ENCODE measurements at places on chromosomes 11 and 22.

- no peak overlapping the region for H3K27ac ChIP-seq
- H3K4me1 ChIP-seq: peaks cover 8% of the 10 kb centered on the region
- no peak overlapping the region for H3K4me3 ChIP-seq
- H3K36me3 ChIP-seq: no peaks in the 10 kb centered on the region
These were observed 4.1 kb downstream of the SLC36A4 start for GRCh38 chr11:93193731-93194130.

- no peak overlapping the region for H3K4me3 ChIP-seq
- H3K27me3 ChIP-seq: no peaks in the 10 kb centered on the region
- H3K36me3 ChIP-seq: no peaks in the 10 kb centered on the region
- H3K27ac ChIP-seq: peak overlapping the region; percentile 63
- H3K4me1 ChIP-seq: peaks cover 28% of the 10 kb centered on the region
These were observed 651.1 kb downstream of the METTL15 start for GRCh38 chr11:28759311-28759710.

- no peak for DNase-seq
- no peak overlapping the region for H3K27ac ChIP-seq
- H3K4me1 ChIP-seq: no peaks in the 10 kb centered on the region
- H3K4me3 ChIP-seq: no peak overlapping the region
These were observed 8.7 kb downstream of the SLC22A12 start for GRCh38 chr11:64599698-64600211.

GRCh38 chr11:68303982-68304780, 8.2 kb upstream of the LRP5 start:
- H3K36me3 ChIP-seq: no peaks in the 10 kb centered on the region
- no peak overlapping the region for H3K4me3 ChIP-seq
- no peak for DNase-seq

GRCh38 chr11:31818425-31818755, 7.3 kb upstream of the PAX6 start:
- H3K4me1 ChIP-seq: peaks cover 2% of the 10 kb centered on the region
- no peaks in the 10 kb centered on the region for H3K27me3 ChIP-seq
- H3K36me3 ChIP-seq: no peaks in the 10 kb centered on the region
- DNase-seq: no peak

GRCh38 chr11:6012035-6012668, 5.4 kb upstream of the OR56A4 start:
- no peaks in the 10 kb centered on the region for H3K36me3 ChIP-seq
- H3K4me1 ChIP-seq: no peaks in the 10 kb centered on the region
- no peak overlapping the region for H3K27ac ChIP-seq
- no peak overlapping the region for H3K4me3 ChIP-seq
- no peak for DNase-seq

- no peaks in the 10 kb centered on the region for H3K4me1 ChIP-seq
These were observed 8.0 kb downstream of the TMEM86A start for GRCh38 chr11:18706330-18707243.

- H3K27ac ChIP-seq: no peak overlapping the region
- DNase-seq: no peak
- H3K4me1 ChIP-seq: no peaks in the 10 kb centered on the region
- H3K36me3 ChIP-seq: no peaks in the 10 kb centered on the region
These were observed 4.5 kb downstream of the OR5B21 start for GRCh38 chr11:58503361-58503856.

DNA sequence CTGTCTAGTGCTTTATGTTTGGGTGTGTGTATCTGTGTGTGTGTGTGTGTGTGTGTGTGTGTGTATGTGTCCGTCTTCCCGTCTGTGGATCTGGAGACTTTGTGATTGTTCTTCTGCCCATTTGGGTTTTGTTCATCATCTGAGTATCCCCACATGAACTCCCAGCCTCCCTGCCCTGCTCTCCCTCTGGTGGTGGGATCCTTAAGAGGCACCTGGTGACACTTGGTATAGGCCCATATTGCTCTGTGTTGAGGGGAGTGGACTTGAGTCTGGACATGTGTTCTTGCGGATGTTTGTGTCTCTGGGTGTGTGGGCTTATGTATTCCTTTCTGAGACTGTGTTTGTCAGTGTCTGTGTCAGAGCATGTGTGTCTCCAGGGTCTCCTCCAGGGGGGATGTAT, 15.3 kb downstream of the RCOR2 start:
- H3K4me3 ChIP-seq: no peak overlapping the region
- H3K4me1 ChIP-seq: no peaks in the 10 kb centered on the region
- H3K36me3 ChIP-seq: peaks cover 45% of the 10 kb centered on the region
- DNase-seq: no peak
- no peaks in the 10 kb centered on the region for H3K27me3 ChIP-seq
- no peak overlapping the region for H3K27ac ChIP-seq

DNA sequence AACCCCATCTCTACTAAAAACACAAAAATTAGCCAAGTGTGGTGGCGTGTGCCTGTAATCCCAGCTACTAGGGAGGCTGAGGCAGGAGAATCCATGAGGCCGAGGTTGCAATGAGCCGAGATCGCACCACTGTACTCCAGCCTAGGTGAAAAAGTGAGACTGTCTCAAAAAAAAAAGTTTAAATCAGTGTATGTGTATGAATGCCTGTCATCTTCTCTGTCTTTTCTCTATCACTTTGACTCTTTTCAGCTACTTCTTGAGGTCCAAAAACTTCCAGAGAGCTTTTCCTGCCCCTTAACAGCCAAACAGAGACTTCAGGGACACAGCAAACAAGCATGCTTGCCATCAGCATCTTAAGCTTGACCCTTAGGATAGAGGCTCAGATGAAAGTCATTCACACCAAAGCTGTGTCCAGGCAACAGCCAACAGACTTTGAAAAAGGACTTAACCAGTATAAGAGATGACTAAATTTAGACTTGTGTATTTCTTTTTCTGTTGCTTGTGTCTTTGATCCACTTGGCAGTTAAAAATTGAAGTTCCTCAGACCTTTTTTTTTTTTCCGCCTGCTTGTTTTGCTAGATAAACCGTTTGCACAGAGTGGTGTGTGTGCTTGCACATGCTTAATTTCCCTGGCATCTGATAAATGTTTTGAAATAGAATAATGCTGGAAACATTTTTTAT, 151.9 kb downstream of the DBX1 start:
- peaks cover 39% of the 10 kb centered on the region for H3K4me1 ChIP-seq
- H3K27me3 ChIP-seq: no peaks in the 10 kb centered on the region
- no peak overlapping the region for H3K27ac ChIP-seq
- no peaks in the 10 kb centered on the region for H3K36me3 ChIP-seq
- H3K4me3 ChIP-seq: no peak overlapping the region

DNA sequence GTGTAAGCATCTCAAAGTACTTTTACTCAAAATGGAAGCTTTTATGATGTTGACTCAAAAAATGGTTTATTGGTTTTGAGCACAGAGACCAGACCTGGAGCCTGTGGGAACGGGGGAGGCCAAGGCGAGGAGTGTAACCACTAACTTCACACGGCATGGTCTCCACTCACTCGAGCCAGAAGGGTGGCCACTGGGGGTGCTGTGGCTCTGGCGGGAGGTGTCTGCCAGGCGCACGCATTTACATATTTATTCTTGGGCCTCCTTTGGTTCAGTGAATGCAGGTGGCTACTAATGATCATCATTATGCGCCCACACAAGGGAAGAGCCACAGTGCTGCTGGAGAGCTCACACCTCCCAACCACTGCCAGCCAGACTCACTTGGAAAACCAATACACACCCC, 64.6 kb downstream of the FLRT1 start:
- 0 out of 2 replicates have a peak, but pooled peaks cover under 1% of the 10 kb centered on the region for H3K4me1 ChIP-seq
- no peaks in the 10 kb centered on the region for H3K27me3 ChIP-seq
- H3K4me3 ChIP-seq: no peak overlapping the region
- no peaks in the 10 kb centered on the region for H3K36me3 ChIP-seq
- no peak for DNase-seq

DNA sequence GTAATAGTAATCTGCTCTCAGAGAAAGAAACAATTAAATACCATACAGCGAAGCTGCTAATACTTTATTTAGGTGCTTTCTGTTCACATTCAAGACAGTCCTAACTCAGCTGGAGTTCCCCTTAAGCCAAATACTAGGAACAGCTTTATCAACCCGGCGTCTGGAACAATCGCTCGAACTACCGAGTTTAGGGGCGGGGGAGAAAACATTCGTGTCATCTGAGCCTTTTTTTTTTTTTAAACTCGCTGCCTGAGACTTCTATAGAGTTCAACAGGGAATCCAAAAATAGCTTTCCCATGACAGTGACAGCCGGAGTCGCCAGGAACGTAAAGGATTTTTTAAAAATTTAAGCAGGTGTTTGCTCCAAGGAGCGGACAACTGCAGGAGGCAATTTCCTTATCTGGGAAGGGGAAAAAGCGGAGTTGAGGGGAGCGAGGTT, 852 bp downstream of the TRAF6 start:
- no peaks in the 10 kb centered on the region for H3K36me3 ChIP-seq
- H3K27me3 ChIP-seq: no peaks in the 10 kb centered on the region

DNA sequence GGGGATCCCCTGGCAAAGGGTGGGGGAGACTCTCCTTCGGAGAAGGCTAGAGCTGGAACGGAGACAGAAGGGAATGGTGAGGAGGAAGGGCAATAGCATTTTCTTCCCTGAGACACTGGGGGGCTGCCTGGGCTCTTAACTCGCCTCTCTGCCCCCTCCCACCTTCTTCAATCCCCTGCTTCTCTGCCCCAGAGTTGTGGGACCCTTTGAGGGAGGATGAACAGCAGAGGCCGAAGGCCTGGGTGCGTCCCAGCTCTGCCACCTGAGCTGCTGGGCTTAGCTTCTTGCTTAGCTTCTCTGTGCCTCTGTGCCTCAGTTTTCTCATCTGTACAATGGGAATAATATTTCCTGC, 72.4 kb downstream of the RTL6 start:
- H3K4me3 ChIP-seq: no peak overlapping the region
- H3K27ac ChIP-seq: no peak overlapping the region
- DNase-seq: no peak
- H3K27me3 ChIP-seq: no peaks in the 10 kb centered on the region
- no peaks in the 10 kb centered on the region for H3K4me1 ChIP-seq

- H3K27me3 ChIP-seq: no peaks in the 10 kb centered on the region
- H3K4me3 ChIP-seq: no peak overlapping the region
- no peaks in the 10 kb centered on the region for H3K36me3 ChIP-seq
- no peak overlapping the region for H3K27ac ChIP-seq
- H3K4me1 ChIP-seq: peaks cover 26% of the 10 kb centered on the region
These were observed 3.1 kb upstream of the SH3BP1 start for GRCh38 chr22:37636186-37636948.

DNA sequence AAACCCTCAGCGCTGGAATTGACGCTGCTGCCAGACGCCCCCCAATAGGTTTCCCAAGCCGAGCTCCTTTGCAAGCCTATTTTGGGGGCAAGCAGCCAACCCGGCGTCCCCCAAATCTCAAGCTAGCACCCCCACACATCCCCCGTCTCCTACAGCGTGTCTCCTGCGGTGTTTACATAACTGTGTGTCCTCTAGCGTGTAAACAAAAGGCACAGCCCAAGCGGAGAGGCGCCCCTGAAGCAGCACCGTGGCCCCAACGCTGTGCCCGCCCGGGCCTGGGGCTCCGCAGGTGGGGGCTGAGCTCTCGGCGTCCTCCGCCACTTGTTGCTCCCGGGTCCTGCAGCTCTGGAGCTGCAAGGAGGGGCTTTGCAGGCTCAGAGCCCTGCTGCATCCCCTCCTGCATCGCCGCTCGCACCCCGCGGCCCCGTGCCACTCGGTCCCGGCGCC, 1.6 kb downstream of the CADM1 start:
- no peaks in the 10 kb centered on the region for H3K4me1 ChIP-seq
- H3K36me3 ChIP-seq: no peaks in the 10 kb centered on the region
- DNase-seq: no peak
- no peak overlapping the region for H3K27ac ChIP-seq
- peaks cover 26% of the 10 kb centered on the region for H3K27me3 ChIP-seq
- no peak overlapping the region for H3K4me3 ChIP-seq

DNA sequence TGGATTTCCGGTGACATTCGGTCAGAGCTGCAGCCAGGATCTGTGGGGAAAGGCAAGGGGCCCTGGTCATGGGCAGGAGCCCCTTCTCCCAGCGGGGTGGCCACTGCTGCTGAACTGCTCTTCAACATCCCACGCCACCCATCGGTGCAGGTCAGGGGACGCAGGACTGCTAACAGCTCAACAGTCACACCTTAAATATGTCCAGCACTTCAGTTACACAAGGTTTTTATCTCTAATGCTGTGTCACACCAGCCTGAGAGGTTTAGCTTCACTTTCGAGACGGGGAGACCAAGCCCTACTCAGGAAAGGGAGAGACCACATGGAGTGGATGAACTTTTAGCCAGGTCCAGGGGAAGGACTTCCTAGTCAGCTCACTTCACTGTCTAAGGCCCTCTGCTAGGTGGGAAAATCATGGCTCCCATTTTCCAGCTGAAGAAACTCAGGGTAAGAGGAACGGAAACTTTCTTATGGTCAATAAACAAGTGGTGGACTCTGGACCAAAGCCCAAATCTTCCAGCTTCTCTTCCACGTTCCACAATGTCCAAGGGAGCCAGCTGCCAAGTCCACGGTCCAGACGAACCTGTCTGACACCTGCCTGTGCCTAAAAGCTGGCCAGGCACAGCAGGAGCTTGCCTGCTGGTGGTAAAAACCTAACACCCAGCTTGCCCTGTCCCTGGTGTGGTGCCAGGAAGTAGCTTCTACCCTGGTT, 21.0 kb upstream of the CHADL start:
- peaks cover 13% of the 10 kb centered on the region for H3K4me1 ChIP-seq
- DNase-seq: no peak
- no peak overlapping the region for H3K4me3 ChIP-seq
- H3K27ac ChIP-seq: no peak overlapping the region

DNA sequence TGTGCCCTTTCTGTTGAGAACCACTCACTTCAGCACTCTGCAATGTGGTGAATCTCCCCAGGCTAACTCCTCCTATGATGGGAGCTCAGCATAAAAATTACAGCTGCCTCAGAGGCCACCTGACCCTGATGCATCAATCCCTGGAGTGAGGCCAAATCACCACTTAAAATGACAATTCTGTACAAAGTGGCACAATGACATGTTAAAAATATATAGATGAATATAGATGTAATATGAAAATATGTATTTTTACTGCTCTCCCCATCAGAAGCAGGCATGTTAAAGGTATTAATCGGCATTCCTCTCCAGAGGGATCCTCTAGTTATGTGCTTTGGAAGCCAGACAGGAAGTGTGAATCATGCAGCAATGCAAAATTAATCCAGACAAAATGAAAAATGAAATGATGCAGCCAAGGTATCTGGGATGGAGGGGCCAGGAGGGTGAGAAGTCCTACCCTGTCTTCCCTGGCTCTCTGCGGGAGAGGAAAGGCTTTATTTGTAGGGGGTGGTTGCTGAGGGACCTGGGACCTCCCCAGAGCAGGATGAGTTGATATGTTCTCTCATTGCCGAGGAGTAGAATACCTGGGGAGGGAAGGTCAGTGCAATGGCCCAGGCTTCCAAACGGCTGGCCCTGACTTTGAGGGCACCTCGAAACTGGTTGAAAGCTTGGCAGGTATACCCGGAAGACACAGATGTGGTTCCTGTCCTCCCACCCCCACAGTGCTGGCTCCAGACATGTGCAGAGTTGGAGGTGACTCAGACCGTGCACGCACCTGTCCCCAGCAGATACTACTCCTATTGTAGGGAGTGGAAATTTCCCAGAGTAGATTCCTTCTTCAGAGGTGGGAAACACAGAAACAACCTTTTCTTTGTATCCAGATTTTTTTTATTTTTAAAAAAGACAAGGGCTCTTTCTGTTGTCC, 347.9 kb upstream of the NCAM1 start:
- DNase-seq: peak; percentile 86
- H3K27ac ChIP-seq: peak overlapping the region; percentile 88
- peaks cover 31% of the 10 kb centered on the region for H3K4me1 ChIP-seq

- peak overlapping the region; percentile 78 for H3K27ac ChIP-seq
- H3K4me1 ChIP-seq: peaks cover 33% of the 10 kb centered on the region
- H3K4me3 ChIP-seq: no peak overlapping the region
- H3K27me3 ChIP-seq: no peaks in the 10 kb centered on the region
- no peaks in the 10 kb centered on the region for H3K36me3 ChIP-seq
- peak; percentile 80 for DNase-seq
These were observed 8.6 kb downstream of the TCN1 start for GRCh38 chr11:59857439-59858434.
